Astrocyte (in vitro differentiated cells and primary cell): ENCODE measurements at places on chromosomes 1 and 21.
A peak's percentile ranks its signal among the peaks of the same experiment; 100 is the strongest.

DNA sequence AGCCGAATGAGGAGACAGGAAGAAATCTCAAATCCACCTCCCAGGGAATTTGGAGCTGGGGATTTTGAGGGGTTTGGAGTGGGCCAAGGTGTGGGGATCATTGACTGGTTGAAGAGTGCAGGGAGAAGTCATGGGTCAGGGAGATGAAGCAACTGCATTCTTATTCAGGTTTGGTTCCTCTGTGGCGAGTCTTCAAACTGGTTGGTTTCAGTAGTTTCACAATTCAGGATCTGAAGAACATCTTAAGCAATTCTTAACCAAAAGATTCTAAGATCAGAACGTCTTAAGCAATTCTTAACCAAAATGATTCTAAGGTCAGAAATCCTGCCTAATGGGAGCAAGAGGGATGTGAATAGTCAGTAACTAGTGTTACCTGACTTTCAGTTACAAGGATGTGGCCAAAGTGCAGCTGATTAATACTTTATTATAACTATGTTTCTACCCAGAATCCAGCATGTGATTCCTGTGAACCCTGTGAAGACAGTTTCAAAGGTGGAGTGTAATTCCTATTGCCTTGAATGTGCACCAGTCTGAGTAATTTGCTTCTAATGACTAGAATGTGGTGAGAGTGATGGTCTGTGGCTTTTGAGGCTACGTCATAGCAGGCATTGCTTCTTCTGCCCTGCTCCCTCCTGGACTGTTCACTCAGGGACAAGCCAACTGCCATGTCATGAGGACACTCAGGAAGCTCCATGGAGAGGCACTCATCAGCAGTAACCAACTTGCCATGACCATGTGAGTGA lies 61.2 kb downstream of the OLFML3 start:
- peak; percentile 29 for DNase-seq

DNA sequence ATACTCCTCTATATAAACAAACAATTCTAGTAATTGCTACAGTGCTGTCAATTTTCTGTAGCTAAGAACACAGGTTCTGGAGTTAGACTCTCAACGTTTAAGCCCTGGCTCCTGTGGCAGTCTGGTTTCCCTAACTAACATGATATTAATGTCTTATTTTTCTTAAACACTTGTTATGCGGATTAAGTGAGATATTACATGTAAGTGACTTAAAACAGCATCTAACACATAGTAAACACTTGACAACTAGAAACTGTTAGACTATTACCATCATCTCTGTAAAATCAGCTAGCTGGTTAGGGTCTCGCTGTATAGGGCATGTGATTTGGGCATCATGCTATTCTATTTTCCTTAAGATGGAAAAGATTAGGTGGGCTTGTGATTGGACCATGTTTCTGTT lies 2.3 kb downstream of the VANGL1 start:
- DNase-seq, result no peak

- no peak for DNase-seq
Measured at GRCh38 chr1:14156543-14156942, 441.9 kb upstream of the KAZN start.

DNA sequence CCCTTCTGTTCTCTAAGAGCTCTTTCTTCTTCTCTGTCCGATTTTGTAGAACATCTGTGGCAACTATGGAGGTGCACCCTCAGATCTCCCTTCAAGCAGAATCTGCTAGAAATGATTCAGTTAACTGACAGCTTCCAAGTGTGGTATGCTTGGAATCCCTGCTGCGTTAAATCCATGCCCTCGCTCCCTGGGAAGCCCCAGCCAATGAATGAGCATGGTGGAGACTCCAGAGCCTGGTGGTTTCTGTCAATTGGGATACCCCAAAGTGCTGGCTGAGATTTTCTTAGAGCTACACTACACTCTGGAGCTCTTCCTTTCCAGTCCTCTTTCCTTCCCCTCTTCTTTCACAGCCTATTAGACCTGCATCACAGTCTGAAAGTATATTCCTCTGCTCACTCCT lies 116.3 kb upstream of the C1orf21 start:
- DNase-seq, result peak; percentile 27

GRCh38 chr1:15187175-15188129 lies 33.9 kb downstream of the TMEM51 start:
- DNase-seq, result no peak

DNA sequence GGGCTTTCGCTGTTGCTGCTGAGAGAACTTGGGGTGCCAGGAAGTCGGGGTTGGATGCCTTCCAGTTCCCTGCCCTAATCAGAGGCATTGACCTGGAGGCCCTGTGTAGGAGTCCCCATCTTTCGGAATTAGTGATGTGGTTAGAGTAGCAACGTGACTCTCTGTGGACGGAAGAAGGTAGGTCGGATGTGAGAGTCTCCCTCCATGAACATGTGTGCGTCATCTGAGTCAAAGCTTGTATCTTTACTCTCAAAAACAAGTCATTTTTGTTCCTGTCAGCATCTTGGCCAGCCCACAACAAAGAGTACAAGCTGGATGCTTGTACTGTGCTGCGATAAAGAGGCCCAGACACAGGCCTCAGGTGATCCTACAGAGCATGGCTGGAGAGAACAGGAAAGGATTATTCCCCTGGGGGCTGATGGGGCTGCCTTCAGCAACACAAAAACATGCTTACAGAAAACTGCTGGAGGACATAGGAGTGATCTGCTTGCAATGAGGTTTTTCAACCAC lies 31.0 kb upstream of the IL10 start:
- no peak for DNase-seq

DNA sequence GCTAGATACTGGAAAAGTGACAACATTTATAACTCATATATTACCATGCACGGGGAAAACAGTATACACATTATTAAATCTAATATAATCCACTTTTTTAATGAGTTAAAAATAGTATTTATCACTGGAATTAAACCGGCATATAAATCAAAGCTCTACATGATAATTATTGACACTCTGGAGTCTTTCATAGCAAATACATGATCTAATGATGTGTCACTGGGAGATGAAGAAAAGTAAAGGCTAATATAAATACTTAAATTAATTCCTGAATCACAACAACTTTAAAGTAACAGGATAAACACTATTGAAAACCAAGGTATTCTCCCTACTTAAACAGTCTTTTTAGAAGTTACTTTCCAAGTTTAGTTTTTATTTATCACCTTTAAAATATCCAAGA lies 52.4 kb upstream of the ASPM start:
- DNase-seq, result no peak

GRCh38 chr1:171252482-171252881 lies 4.2 kb downstream of the FMO1 start:
- no peak for DNase-seq

DNA sequence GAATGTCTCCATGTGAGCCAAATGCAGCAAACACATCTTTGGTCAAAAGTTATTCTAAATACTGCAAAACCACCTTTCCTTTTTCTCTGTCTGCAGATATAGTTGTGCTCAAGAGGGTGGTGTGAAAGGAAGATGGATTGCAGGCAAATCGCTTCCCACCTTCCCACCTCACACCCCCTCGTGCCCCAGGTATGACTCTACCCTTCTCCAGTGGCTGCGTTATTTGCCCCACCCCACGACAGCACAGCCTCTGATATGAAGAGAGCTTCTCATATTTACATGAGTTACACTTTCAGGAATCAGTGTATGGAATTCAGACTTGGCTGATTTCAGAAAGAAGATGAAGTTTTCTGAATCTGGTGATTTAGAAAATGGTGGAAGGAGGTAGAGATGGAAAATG lies 5.8 kb downstream of the TRIM58 start:
- DNase-seq, result no peak

- no peak for DNase-seq
Measured at GRCh38 chr1:31031330-31032143, 34.0 kb downstream of the PUM1 start.

GRCh38 chr1:55214934-55215193 lies 300 bp downstream of the USP24 start:
- peak; percentile 46 for DNase-seq

GRCh38 chr1:11990303-11991032 lies 10.2 kb downstream of the MFN2 start:
- DNase-seq, result no peak

- peak; percentile 86 for DNase-seq
Measured at GRCh38 chr1:214396330-214396729, 115.4 kb downstream of the SMYD2 start.

DNA sequence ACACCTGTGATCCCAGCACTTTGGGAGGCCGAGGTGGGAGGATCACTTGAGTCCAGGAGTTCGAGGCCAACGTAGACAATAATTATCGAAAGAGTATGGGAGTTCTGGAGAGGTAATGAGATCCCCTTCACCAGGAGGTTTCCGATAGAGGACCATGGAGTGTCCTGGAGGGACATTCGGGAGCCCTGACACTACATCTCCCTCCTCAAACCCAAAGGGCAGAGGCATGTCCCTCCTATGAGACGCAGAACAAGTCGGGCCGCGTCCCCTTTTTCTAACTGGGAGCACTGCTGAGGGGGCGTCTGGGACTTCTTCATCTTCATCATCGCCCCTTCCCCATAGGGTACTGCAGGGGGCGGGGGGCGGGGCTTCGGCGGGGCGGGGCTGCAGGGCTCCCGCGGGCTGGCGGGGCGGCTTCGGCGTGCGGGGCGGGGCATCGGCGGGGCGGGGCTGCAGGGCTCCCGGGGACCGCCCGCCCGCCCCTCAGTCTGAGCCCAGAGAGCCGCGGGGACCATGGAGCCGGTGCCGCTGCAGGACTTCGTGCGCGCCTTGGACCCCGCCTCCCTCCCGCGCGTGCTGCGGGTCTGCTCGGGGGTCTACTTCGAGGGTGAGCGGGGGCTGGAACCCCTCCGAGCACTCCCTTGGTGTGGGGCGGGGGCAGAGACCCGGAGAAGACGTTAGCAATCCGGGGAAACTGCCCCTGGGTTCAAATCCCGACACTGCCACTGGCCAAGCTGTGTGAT lies at the start of gene THEMIS2:
Gene THEMIS2 (plus strand): TSS at position 486 of the 743 bp plus-strand sequence. CDS start 28 bp downstream, at position 514.
- peak; percentile 5 for DNase-seq

DNA sequence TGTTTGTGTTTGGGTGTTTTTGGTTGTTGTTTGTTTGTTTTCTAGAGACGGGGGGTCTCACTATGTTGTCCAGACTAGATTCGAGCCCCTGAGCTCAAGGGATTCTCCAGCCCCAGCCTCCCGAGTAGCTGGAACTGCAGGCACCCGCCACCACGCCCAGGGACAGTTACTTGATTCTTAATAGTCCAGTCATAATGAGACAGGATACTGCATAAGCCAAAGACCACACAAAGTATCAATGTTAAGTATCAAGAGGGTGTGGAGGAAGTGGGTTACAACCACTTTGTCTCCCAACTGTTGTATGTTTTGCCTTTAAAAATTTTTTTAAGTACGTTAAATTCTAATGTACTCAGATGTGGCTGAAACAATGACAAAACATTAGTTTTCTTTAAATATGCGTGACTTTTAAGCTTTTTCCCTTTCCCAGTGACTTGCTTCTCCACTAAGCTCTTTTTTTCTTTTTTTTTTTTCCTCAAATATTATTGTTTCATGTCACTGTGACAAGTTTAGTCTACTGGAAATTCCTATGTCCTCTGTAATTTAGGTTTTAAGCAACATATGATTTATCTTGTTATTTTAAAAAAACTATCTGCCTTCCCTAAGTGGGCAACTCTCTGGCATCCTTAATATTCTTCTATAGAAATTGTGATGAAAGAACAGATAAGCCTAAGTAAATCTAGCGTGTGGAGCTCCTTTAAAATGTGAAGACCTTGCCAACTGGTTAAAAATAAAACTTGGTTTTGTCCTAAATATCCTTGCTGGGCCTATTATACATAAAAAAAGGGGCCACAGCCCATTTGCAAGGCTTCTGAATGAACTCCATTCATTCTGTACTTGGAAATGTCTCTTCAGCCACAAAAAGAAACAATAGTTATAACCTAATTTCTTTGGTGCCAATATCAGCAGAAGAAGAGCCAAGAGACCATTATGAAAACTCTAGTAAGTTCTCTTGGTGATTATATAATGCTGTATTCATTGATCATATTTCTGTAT lies 56.2 kb upstream of the DPH5 start:
- DNase-seq, result no peak

DNA sequence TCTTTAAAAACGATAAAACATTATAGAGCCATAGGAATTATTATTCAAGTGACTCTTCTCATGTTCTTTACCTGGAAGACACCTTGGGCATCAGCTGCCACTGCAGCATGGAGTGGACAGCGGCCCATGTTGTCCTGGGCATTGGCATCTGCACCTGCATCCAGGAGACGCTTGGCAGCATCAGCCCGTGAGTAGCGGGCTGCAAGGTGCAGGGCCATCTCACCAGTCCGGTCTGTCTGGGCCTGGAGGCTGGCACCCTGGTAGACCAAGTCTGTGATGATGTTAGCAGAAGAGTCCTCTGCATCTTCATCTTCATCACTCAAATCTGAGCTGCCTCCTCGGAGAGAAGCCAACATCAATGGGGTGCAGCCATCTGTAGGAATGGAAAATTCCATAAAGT lies 22.9 kb upstream of the ADAM30 start:
- DNase-seq, result no peak

DNA sequence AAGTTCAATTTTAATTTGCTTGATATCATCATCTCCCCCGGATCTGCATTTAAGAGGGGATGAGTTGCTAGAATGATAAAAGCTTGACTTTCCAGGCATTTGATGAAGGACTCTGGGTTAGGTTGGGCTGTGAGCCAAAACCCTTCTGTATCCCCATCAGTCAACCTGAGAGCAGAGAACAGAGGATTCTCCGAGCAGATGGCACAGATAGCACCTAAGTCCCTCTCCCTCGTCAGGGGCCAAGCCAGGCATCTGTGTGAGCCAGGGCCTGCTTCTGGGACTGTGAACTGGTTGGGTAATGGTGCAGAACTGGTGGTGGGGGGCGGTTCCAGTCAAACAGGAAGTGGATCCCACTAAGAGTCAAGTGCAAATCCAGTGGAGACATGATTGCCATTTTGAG lies 205.8 kb downstream of the TNR start:
- DNase-seq, result no peak

GRCh38 chr1:183589874-183590243 lies 400 bp downstream of the NCF2 start:
- DNase-seq, result no peak

GRCh38 chr1:111190931-111191451 lies 9.5 kb downstream of the DENND2D start:
- DNase-seq, result peak; percentile 26

GRCh38 chr1:205458777-205459566 lies 3.1 kb upstream of the BLACAT1 start:
- peak; percentile 44 for DNase-seq

DNA sequence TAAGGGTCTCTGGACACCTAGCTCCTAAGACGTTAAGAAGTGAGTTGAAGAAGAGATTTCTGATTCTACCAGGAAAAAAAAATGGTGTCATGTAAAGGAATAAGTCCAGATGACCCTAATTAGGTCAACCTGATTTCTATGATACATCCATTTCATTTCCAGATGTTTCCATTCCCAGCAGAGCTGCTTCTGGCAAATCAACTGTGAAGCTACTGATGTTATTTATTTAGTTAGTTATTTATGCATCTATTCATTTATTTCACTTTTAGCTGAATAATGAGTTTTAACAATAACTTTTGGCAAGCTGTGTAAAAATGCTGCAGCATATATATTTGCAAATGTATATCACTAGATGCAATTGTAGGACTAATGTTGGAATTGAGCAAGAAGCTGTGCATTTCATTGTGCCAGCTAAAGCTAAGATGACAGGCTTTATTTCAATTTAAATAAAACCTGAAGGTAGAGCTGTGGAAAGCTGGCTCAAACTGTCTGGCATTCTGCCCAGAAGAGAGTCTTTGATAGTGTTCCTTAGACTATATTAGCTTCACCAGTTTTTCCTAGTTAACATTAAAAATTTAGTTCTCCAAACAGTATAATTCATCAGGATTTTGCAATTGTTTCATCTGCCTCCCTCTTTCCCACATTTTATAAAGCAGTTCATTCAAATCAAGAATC lies 1164.4 kb upstream of the ADGRL4 start:
- peak; percentile 3 for DNase-seq
